ELR (cell line): ENCODE measurements at places on chromosomes 7 and 10.

GRCh38 chr7:97573065-97573464 is 158.8 kb upstream of the TAC1 start:
- DNase-seq, result no peak

DNA sequence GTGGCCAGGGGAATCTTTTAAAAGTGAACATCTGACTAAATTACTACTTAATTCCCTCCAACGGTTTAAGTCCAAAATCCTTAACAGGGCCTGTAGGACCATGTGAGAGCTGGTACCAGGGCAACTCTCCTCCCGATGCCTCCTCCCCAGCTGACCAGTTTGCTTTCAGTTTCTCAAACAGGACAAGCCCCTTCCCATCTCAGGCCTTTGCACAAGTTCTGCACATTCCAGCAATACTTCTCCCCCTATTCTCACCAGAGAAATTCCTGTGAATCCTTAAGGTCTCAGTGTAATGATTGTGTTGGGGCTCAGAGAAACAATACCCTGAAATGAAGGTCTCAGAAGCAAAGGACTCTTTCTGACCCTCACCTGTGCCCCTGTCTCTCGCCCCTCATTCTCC is 8.0 kb upstream of the CALHM1 start:
- DNase-seq, result no peak

GRCh38 chr7:43377196-43377960 is 205.5 kb upstream of the STK17A start:
- no peak for DNase-seq

DNA sequence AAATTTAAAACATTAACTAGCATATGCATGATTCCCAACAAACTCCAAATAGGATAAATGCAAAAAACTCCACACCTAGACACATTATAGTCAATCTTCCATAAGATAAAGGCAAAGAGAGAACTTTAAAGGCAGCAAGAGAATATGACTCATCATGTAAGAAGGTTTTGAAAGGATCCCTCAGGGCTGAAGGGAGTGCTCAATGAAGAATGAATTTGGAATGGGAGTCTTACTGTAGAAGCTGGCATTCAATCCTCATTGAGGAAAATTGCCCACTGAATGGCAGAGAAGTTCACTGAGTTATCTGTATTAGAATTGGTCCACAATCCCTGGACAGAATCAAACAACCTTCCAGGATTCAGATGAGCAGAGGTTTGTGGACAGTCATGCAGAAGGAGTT is 26.1 kb upstream of the ZNF365 start:
- peak; percentile 22 for DNase-seq

DNA sequence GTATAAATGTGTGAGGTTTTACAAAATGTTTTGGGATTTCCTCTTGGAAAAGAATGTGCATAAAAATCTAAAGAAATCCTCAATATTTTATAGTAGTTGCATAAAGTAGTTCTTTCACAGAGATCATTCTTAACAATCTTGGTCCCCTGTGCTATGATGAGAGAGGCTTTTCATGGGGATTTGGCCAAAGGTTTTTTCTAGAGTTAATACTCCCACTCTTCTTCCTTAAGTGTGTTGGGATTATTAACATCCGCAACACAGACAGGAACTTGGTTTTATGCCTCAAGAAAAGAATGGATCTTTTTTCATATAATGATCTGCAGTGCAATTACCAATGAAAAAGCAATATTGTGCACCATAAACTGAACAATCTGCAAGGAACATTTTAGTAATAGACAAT is 71.5 kb downstream of the AGMO start:
- no peak for DNase-seq

- no peak for DNase-seq
These were observed 25.7 kb downstream of the COG5 start for GRCh38 chr7:107538001-107538400.

DNA sequence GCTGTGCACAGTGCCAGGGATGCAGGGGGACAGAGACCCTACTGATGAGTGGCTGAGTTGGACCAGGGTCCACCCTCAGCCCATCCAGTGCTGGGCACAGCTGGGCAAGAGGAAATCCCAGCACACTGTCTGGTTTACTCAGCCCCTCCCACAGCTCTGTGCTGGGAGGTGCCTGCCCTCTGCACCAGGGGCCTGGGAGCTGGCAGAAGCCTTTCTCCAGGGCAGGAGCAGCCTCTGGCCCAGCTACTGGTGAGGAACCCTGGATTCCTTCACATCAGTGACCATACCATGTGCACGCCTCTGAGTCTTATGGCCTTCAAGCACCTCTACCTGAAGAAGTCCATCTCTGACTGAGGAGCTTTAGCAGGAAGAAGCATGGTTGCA is 25.9 kb upstream of the C10orf71 start:
- no peak for DNase-seq

GRCh38 chr7:14698239-14698638 is 204.3 kb downstream of the DGKB start:
- DNase-seq, result peak; percentile 42

GRCh38 chr10:94210440-94211168 is 152.1 kb downstream of the NOC3L start:
- no peak for DNase-seq

DNA sequence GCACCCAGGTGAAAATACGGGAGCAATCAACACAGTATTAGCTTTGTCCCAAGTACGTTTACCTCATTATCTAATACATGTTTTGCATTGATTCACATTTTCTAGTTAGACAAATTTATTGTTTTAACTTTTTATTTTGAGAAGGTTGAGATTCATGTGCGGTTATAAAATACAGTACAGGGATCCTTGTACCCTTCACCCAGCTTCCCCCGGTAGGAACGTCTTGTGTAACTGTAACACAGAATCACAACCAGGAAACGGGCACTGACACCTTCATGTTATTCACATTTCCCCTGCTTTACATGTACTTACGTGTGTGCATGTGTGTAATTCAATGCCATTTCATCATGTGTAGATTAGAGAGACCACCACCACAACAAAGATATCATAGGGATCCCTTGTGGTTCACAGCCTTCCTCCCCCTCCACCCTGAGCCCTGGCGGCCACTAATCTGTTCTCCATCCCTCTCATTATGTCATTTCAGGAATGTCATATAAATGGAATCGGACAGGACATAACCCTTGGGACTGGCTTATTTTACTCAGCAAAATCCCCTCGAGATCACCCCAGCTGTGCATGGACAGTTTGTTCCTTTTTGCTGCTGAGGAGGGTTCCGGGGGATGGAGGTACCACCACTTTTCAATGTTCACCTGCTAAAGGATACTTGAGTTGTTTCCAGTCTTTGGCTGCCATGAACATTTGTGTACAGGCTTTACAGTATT is 46.5 kb upstream of the C10orf71 start:
- DNase-seq, result no peak

GRCh38 chr10:48231699-48232315 is 42.7 kb downstream of the FRMPD2 start:
- DNase-seq, result no peak

GRCh38 chr7:104927055-104927454 is 87.0 kb upstream of the KMT2E start:
- DNase-seq, result no peak

DNA sequence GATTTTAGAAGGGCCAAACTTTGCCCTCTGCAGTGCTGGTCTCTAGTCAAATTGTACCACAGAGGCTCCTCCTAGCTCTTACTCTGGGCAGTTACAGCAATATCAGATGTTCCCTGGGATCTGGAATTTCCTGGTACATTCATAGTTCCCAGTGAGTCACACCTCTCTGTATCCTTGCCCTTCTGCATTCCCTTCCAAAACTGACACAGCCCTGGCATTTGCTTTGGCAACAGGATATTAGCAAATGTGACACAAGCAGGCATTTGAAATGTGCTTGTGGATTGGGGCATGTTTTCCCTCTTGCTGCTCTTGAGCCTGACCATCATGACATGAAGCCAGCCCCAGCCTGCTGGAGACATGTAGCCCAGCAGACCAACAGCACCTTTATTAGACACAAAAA is 284.7 kb upstream of the AKR1E2 start:
- peak; percentile 97 for DNase-seq

GRCh38 chr10:34156781-34157425 is 658.2 kb downstream of the PARD3 start:
- peak; percentile 74 for DNase-seq

DNA sequence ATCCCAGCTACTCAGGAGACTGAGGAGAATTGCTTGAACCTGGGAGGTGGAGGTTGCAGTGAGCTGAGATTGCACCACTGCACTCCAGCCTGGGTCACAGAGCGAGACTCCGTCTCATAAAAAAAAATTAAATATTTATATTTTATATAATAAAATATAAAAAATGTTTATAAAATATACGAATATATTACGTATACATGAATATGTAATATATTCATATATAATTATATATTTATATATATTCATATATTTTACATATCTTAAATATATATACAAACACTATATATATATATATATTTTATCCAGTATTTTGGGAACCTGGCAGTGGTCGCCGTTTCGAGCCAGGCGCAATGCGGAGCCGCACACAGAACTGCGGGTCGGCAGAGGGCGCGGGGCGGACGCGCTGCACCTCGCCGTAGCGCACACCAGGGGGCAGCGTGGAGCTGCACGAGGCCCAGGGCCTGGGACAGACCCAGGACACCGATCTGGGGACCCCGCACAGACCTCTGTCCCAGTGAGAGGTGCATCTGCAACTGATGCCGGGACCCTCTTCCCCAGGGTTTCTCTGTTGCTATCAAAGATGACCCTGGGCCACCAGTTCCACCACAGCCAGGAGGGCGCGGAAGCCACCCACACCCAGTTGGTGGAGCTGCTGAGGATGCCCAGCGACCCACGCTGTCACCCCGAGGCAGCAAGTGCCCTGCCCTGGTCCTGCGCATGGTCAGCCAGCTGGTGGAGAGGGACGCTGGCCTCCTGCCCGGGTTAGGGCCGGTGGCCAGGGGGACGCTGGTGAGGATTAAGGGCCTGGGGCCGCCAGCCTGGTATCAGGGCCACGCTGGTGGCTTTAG is 22.7 kb downstream of the AP5Z1 start:
- DNase-seq, result peak; percentile 47

- no peak for DNase-seq
These were observed 66.0 kb downstream of the ST7 start for GRCh38 chr7:117019287-117019686.

- peak; percentile 79 for DNase-seq
These were observed 40.2 kb upstream of the PROSER2 start for GRCh38 chr10:11782793-11783557.

DNA sequence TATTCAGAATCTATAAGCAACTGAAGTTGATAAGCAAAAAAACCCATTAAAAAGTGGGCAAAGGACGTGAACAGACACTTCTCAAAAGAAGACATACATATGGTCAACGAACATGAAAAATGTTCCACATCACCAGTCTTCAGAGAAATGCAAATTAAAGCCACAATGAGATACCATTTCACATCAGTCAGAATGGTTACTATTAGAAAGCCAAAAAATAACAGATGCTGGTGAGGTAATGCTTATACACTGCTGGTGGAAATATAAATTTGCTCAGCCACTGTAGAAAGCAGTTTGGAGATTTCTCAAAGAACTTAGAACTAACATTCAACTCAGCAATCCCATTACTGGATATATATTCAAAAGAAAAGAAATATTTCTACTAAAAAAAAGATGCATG is 332.8 kb upstream of the PLXDC2 start:
- no peak for DNase-seq

DNA sequence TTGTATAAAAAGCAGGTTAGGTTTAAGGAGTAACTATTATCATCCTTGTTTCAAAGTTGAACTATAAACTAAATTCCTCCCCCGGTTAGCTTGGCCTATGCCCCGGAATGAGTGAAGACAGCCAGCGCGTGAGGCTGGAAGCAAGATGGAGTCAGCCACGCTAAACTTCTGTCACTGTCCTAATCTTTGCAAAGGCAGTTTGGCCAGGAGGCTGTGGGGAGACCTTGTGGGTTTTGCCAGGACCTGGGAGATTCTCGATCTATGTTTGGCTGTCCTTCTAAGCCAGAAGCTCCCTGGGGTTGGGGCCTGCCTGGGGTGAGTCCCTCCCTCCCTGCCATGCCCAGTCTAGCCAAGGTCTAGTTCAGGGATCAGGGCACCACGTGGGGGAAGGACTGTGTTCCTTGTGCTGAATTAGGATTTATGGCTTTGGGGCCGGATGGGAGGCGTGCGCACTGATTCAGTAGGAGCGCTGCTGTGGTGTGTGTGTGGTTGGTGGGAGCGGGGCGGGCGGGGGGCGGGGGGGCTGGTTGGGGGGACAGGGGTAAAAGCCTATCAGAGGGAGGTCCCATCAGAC is 871 bp upstream of the GTF2IRD1 start:
- DNase-seq, result peak; percentile 68

DNA sequence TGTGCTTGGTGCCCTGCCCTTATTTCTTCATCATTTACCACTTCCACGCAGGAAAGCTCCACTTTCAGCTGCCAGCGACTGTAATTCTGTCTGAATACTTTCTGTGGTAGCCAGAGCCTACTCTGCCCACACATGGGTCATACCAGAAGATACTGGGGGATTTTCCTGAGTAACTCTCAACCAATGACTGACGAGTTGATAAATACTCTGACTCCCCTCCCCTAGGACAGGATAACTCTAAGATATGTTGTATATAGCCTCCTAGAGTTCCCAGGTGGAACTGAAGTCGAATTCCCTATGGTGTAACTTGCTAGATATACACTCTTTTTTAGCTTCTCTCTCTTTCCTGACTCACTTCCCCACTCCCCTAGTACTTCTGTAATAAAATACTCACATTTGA is 29.8 kb downstream of the SEM1 start:
- DNase-seq, result peak; percentile 15

- no peak for DNase-seq
These were observed 94.8 kb downstream of the CHN2 start for GRCh38 chr7:29289156-29290021.

DNA sequence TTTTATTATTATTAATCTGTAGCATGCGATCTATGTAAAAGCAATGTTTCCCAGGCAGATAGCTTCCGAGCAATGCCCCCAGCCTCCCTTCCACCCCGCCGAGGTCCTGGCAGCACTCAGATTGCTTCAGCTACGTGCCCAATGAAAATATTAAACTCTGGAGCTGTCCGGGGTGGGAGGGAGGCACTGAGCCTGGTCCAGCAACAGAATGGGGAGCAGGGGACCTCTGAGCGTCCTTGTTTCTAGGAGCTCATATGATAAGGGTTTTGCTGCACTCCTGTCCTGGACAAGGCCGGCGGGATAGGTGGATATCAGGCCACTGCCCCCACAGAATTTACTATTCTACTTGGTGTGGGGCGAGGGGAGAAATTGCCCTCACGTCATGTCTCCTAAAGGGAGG is 44.5 kb upstream of the CDK1 start:
- DNase-seq, result no peak

DNA sequence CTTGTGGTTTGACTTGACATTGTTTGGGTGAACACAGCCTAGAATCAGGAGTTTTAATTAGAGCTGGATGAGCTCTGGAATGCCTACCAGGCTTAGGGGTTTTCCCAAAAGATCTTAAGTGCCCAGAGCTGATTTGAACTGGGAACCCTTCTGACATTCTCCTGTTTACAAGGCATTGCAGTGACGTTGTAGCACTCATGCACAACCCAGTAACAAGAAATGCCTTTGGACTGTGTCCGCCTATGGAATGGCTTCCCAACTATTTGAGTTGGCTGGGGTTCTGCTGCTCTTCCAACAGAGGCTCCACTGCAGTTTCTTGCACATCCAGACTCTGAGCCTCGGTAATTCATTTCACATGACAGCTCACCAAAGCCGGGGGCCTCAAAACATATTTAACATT is 76.7 kb upstream of the MKX start:
- DNase-seq, result peak; percentile 1
